Ureter (tissue), 1 donor: ENCODE measurements at places on chromosomes 2 and 18. TPM values are rescaled to one million over a fixed set of nuclear protein-coding genes. Genes with fewer than 3 reads are reported as not detected.

GRCh38 chr2:42041377-42042127 is 6.3 kb upstream of the PKDCC start:
- DNase-seq: no peak

The AKAIN1 gene
- not detected for total RNA-seq

The KRCC1 gene
- total RNA-seq: 22.4 TPM

The UGT1A7 gene
- 7.7 TPM for total RNA-seq

The DSG1 gene
- 0.13 TPM for total RNA-seq
